Hair follicular keratinocyte (primary cell): ENCODE measurements at places on chromosomes 16 and 17. TPM values are rescaled to one million over a fixed set of nuclear protein-coding genes. Genes with fewer than 3 reads are reported as not detected.

Gene CLEC18C
- total RNA-seq = 0.08 TPM in 1 of 2 replicates, not detected in the other

Gene AGRP
- not detected in 2 replicates for total RNA-seq

Gene SNX20
- not detected in 2 replicates for total RNA-seq

Gene KRT27
- not detected in 2 replicates for total RNA-seq

Gene HEATR9
- total RNA-seq = not detected in 2 replicates

Gene ARHGDIG
- not detected in 2 replicates for total RNA-seq

Gene OR3A3
- not detected in 2 replicates for total RNA-seq

Gene NECAB2
- total RNA-seq = not detected in 2 replicates

Gene KLHL10
- 1.0 TPM in 1 of 2 replicates, not detected in the other for total RNA-seq
